ENCODE measurements at places on chromosomes 1 and 21.

DNA sequence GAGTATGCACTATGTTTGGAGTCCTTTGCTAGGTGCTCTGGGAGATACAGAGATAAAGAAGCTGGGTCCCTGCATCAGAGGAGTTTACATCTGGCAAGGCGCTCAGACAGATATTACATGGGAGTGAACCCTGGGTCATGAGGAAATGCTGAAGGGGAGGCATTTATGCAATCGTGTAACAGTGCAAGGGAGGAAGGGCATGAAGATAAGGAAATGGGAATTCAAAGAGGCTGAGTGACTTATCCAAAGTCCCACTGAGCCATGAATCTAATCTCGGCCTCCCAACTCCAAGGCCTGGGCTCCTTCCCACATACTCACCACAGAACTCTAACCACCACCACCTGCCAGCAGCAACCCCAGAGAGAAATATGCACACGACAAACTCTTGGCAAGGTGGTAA lies 51.6 kb downstream of the FAM163A start:
- no peak for DNase-seq

GRCh38 chr1:22616571-22616970 lies 19.9 kb upstream of the C1QA start:
- DNase-seq: no peak

- peak; percentile 47 for DNase-seq
These were observed 21.2 kb upstream of the PRKACB start for GRCh38 chr1:84122780-84123382.

DNA sequence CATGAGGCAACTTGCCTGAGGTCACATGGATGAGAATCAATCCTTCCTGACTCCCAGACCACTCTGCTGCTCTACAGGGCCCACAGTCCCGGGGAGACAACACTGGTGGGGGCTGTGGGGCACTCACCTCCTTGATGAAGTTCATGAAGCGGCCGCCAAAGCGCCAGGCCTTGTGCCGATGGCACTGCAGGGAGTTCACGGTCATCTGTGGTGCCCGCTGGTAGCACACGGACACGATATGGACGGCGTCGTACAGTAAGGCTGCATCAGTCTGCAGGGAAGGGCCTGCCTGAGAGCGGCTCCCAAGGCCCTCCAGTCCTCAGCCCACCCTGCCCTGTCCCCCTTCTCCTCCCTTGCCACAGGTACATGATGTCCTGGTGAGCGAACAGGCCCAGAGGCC lies 175.3 kb downstream of the GRIK3 start:
- DNase-seq: no peak

GRCh38 chr1:204896023-204896422 lies 25.4 kb downstream of the NFASC start:
- DNase-seq: no peak

DNA sequence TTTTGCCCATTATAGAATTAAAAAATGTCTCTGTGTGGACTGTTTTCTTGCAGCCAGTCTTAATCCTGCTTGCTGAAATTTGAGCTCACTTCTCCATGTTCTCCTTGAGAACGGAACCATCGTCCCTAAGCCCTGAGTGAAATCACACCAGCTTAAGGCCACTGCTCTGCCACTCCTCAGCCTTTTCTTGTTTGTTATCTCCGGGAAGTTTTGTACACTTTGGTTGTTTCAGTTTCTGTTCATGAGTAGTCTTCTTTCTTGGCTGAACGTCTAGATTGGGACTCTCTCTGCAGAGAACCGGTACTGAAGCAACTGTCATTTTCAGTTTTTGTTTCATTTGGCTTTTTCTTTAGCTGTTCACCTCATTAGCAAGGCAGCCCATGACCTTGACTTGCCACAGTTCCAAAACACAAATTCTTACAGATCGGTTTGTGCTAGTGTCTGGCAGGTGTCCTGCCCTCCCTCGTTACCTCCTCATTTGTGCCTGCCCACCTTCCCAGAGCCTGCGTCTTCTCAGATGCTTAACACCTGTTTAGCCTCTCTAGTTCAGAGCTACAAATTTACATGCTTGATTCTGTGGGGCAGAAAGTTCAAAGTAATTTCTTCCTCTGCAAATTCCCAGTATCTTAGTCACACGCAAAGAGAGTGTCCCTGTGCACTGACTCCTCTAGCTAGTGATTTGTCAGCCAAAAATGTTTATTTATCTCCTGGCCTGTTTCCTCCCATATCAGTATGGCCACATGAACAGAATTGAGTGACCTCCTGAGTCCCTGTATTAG lies 12.4 kb downstream of the PSEN2 start:
- no peak for DNase-seq
